ENCODE measurements at places on chromosomes 7 and 10.

- no peak for DNase-seq
These were observed 10.7 kb upstream of the COBL start for GRCh38 chr7:51327287-51327717.

DNA sequence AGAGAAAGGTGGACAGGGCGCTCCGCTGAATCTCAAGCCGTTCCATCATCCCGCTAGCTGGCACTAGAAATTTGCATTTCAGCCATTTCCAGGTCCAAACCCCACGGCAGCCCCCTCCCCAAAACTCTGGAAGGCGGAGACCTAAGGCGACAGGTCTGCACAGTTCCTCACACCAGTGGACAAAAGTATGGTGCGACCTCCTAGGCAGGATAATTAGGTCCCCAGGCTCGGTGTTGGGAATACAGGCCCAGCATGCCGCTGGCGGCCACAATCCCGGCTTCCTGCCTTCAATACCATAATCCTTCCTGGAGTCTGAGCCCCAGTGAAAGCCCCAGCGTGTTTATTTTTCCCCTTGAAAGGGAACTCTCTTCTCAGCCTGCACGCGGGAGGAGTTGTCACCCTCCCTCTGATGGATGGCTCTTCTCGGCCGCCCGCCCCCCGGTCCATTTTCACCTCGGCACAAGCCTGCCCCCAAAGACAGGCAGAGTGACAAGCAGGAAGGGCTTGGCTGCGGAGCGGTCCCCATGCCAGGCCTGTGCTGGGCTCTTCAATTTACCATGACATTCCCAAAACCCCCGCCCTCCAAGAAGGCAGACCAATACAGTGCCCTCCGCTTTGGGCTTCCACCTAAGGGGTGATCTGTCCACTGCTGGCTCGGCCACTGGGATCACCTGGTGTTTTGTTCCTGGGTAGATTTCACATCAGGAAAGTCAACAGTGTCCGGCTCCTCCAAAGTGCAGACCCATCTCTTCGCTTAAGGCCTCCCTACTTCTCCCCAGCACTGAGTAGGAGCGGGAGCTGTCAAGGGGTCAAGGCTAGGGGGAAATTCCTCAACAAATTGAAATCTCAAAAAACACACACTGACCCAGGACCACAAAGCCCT is 2.2 kb downstream of the FGFR2 start:
- no peak for DNase-seq

GRCh38 chr10:104077247-104077646 is 8.4 kb downstream of the COL17A1 start:
- DNase-seq: no peak

GRCh38 chr7:8133188-8133848 is 128.6 kb downstream of the ICA1 start:
- no peak for DNase-seq

- DNase-seq: no peak
These were observed 8.0 kb downstream of the AASS start for GRCh38 chr7:122136078-122136477.

DNA sequence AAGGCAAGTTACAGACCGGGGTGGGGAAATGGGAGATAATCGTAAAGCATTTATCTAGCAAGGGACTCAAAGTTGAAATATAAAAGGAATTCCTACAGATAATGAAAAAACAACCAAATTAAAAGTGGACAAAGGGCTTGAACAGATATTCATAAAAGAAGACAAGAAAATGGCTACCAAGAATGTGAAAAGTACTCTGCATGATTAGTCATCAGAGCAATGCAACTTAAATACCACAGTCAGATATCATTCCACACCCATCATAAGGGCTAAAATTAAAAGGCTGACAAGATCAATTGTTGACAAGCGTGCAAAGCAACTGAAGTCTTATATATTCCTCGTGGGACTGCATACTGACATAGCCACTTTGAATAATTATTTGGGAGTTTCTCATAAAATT is 124.6 kb upstream of the RSU1 start:
- DNase-seq: no peak

- no peak for DNase-seq
These were observed 181.9 kb upstream of the MKLN1 start for GRCh38 chr7:131145770-131146169.

GRCh38 chr7:44489955-44490350 is 505 bp downstream of the NUDCD3 start:
- peak; percentile 53 for DNase-seq

DNA sequence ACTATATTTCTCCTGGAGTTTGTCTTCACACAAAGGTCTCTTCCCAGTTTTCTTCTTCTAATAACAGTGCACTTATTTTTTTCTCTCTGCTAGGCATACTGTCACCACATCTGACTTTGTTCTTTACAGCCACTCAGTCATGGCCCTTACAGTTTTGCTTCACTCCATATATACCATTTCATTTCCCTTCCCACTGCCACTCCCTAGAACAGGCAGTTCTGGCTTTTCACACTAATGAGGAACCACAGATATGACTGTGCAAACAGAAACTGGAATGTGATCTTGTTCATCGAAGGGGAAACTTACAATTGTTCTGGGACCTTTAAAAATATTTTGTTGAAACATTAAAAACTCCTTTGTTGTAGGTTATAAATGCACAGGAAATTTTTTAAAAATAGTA is 67.3 kb downstream of the EPDR1 start:
- no peak for DNase-seq

DNA sequence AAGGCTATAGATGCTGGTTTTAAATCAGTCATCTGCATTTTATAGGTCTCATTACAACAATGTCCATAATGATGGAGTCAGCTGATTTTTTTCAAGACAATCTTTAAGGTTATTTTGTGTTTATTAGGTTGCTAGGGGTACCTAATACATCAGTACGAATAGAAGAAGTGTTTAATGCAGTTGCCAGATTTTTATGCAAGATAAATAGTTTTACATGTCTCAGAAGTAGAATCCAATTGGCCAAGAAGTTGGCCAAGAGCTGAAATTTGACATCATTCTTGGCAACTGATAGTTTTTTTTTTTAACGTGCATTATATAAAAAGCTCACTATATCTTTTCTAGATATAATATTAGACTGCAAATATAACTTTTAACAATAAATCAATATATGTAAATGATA is 208.5 kb downstream of the TRIL start:
- no peak for DNase-seq

GRCh38 chr7:42931447-42931833 is 534 bp downstream of the PSMA2 start:
- no peak for DNase-seq

- no peak for DNase-seq
These were observed 138.1 kb downstream of the GNAI1 start for GRCh38 chr7:80272560-80273239.

DNA sequence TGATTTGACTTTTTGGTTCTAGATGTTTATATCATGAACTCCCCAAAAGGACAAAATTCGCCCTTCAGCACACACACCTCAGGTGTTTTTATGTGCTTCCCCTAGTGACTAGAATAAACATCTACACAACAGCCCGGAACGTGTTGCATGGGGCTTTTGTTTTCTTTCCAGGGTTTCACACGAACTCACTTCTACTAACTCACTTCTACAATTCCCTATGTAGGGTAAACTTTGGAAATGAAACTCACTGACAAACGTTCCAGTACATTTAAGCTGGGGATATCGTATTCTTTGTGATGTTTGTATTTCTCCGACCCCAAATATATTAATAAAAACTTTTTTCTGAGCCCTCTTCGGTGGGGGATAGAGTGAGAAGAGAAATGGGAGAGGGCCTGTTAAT is 1.4 kb downstream of the TRA2A start:
- DNase-seq: peak; percentile 35

GRCh38 chr7:155483868-155484325 is 26.0 kb downstream of the EN2 start:
- DNase-seq: no peak

GRCh38 chr10:66671064-66671463 is 254.8 kb upstream of the LRRTM3 start:
- no peak for DNase-seq

DNA sequence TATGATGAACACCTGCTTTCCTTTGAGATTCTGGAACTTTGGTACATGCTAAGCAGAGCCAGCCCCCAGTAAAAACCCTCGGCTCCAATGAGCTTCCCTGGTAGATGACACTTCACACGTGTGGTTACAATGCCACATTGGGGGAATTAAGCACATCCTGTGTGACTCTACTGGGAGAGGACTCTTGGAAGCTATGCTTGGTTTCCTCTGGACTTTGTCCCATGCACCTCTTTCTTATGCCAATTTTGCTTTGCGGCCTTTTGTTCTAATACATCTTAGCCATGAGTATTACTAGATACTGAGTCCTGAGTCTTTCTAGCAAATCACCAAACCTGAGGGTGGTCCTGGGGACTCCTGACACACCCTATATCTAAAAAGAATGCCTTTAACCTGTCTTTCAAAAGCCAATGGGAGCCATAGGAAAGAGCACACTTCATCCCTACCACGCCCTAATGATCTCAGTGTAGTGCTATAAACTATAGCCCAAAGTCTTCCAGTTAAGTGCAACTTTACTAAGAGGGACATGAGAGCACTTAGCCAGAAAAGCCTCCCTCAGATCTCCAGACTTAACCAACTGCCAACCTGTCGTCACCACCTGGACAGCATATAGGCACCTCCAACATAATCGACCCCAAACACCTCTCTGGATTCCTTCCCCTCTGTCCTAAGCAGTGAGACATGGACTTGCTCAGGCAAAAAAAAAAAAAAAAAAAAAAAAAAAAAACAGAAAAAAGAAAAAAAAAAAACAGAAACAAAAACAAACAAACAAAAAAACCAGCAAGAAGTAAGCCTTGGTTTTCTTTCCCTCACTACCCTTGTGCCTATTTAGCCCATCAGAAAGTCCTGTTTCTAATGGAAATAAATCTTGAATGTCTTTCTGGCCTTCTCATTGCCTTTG is 37.4 kb downstream of the CCDC6 start:
- no peak for DNase-seq

GRCh38 chr7:73342645-73343044 is 14.7 kb downstream of the FKBP6 start:
- no peak for DNase-seq

DNA sequence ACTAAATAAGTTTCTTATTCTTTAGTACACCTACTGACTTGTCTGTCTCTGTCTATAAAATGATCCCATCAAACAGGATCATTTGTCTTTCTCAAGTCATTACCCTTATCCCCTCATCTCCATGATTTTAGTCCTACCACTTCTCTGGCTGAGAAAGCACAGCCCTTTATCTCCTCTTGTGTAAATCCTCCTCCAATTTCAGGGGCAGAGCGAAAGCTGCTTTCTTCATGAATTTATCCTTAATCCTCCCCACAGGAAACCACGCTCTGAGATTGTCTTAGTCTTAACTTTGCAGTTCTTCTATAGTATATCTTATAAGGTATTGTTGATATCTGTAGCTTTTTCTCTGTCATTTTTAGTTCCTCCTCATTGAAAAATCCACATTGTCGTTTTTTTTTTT is 239.7 kb upstream of the PLXDC2 start:
- no peak for DNase-seq

- DNase-seq: no peak
These were observed 206.4 kb downstream of the KCNMA1 start for GRCh38 chr10:77431209-77431611.

GRCh38 chr7:66213637-66214036 is 8.5 kb downstream of the TPST1 start:
- no peak for DNase-seq

DNA sequence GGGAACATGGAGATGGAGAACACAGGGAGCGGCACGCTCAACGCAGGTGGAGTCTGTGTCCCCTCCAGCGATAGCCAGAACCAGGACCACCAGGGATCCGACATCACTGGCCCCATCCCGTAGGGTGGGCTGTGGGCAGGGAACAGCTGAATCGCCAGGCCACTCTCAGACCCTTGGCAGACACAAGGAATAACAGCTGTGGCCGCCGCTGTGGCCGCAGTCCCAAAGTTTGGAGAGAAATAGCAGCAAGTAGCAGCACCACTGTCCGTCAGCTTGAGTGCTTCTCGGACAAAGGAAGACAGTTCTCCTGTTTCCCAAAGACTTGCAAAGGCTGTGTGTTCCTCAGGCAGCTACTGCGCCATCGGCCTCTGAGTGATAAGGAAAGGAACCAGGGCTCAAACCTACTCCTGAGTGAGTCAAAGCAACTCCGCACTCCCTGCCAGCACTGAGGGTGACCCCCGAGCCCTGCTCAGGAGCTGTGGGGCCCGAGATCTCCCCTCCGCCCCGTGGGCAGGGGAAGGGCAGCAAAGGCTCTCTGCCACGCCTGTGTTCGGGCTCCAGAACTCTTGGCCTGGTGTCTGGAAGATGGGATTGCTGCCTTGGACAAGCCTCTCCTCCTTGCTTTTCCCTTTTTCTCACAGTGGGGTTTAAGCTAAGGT is 82.3 kb upstream of the FAM20C start:
- DNase-seq: no peak

DNA sequence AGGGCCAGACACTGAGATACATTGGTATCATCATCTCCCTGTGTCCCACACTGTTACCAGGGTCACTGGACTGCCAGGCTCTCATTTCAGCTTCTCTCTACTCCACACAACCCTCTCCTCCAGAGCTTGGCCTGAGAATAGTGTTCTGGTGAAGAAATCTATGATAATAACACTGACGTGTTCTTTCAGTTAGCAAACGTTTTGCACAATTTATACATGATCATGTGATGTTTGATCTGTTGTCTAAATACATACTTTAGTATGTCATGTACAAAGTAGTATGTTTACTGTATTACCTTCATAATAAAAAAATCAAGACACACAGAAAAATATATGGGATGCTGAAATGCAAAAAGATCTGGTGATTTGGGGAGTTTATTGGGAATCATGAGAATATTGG is 5.0 kb downstream of the SLC16A9 start:
- DNase-seq: no peak

GRCh38 chr7:110486549-110486948 is 604.4 kb upstream of the LRRN3 start:
- DNase-seq: no peak

GRCh38 chr10:126006906-126007305 is 110.5 kb downstream of the FANK1 start:
- no peak for DNase-seq

GRCh38 chr10:21820952-21821351 is 182.6 kb downstream of the DNAJC1 start:
- no peak for DNase-seq

- DNase-seq: no peak
These were observed 118.2 kb downstream of the CUX1 start for GRCh38 chr7:101935521-101936141.

GRCh38 chr7:158028971-158029370 is 558.7 kb downstream of the PTPRN2 start:
- no peak for DNase-seq

DNA sequence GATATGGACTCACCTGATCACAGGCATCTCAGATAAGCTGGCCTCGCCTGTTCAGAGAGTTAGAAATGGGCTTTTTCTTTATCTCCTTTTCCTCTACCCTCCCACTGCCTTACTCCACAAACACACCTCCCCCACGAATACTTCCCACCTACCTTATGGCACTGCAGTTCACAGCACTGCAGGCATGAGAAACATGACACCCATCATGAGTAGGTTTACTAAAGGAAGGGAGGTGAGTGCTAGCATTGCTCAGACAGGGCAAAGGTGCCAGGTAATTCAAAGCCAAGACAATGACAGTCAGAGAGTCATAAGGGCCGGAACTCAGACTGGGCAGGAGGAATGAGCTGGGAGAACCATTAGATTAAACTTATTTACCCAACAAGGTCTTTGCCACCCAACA is 220.6 kb downstream of the FAM107B start:
- no peak for DNase-seq

Measured in activated CD4-positive, alpha-beta T cell treated with anti-CD3 and anti-CD28 coated beads for 48 hours (primary cell).